Activated CD8-positive, alpha-beta memory T cell treated with anti-CD3 and anti-CD28 coated beads for 1 hour (primary cell): ENCODE measurements at places on chromosomes 4 and X.

DNA sequence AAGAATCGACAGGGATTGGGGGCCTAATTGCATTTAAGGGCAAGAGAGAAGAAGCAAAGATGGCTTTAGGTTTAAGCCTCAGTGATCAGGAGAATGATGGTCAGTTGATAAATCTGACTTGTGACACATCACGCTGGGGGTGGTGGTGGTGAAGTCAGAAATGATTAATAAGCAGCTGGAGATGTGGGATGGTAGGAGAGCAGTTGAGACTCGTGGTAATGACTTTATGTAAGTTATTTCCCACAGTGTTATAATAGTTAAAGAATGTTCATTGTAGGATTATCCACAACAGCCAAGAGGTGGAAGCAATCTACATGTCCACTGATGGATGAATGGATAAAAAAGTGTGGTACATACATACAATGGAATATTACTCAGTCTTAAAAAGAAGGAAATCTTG lies 178.9 kb upstream of the GPC4 start:
- DNase-seq, result no peak

DNA sequence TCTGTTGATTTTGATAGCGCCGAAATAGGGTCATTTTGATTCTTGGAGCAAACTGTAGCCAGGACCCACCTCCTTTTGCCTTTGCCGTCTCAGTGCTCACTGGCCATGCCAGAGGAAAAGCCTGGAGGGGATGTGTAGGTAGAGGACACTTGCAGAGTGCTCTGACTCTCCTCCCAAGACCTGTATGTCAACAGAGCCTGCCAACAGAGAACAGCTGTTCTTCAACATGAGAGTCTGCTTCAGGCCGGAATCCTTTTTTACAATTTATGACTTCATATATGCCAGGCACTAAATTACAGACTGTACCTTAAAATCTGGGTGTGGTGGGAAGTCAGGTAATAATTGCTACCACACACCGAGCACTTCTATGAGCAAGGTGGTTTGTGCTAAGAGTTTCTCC lies 94.2 kb downstream of the KDR start:
- DNase-seq, result no peak

- DNase-seq, result no peak
These were observed 480.9 kb downstream of the PCDH11X start for GRCh38 chrX:92260102-92260501.

DNA sequence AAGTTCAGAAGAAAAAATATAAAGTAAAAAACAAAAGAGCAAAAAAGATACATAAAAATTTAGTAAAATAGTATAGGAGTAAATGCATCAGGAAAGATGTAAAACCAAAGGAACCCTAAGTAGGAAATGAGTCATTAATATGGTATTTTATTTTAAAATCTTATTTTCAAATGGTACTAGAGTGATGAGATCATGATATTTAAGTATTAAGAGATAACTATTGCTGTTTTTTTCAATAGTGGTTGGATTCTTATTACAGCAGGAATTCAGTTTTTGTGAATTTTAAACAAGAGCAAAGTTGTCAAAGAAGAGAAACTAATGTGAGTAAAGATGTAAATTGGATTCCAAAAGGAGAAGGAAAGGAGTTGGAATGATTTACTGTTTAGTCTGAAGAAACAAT lies 20.0 kb downstream of the EMCN start:
- DNase-seq, result no peak

GRCh38 chr4:148061795-148062194 lies 329.9 kb downstream of the ARHGAP10 start:
- DNase-seq, result no peak
